Hindlimb muscle (tissue), 1 donor: ENCODE measurements at places on chromosomes 2 and 18. TPM values are rescaled to one million over a fixed set of nuclear protein-coding genes. Genes with fewer than 3 reads are reported as not detected.

NEU2 gene
- not detected for polyA plus RNA-seq

OTX1 gene
- 0.06 TPM for polyA plus RNA-seq

LOXHD1 gene
- polyA plus RNA-seq, result 2.8 TPM

PDE11A gene
- 0.40 TPM for polyA plus RNA-seq

DYNAP gene
- not detected for polyA plus RNA-seq

SPR gene
- 4.4 TPM for polyA plus RNA-seq

ALK gene
- 0.18 TPM for polyA plus RNA-seq

ADCYAP1 gene
- polyA plus RNA-seq, result 0.09 TPM

COLEC11 gene
- polyA plus RNA-seq, result 0.56 TPM

INPP5D gene
- 8.9 TPM for polyA plus RNA-seq

TMEM247 gene
- not detected for polyA plus RNA-seq

CLEC4F gene
- 0.36 TPM for polyA plus RNA-seq
